ENCODE measurements at places on chromosomes 3 and 15.

GRCh38 chr3:70832834-70833205 lies 520.4 kb upstream of the MDFIC2 start:
- no peak for DNase-seq

GRCh38 chr3:48088056-48088748 lies 72.0 kb upstream of the MAP4 start:
- DNase-seq, result no peak

- no peak for DNase-seq
Measured at GRCh38 chr3:24296441-24297205, 198.0 kb downstream of the THRB start.

- DNase-seq, result no peak
Measured at GRCh38 chr3:33612607-33613006, 105.4 kb downstream of the CLASP2 start.

- DNase-seq, result no peak
Measured at GRCh38 chr15:49637857-49638256, 17.0 kb downstream of the DTWD1 start.

GRCh38 chr3:184160456-184160855 lies 5.3 kb downstream of the DVL3 start:
- DNase-seq, result no peak

DNA sequence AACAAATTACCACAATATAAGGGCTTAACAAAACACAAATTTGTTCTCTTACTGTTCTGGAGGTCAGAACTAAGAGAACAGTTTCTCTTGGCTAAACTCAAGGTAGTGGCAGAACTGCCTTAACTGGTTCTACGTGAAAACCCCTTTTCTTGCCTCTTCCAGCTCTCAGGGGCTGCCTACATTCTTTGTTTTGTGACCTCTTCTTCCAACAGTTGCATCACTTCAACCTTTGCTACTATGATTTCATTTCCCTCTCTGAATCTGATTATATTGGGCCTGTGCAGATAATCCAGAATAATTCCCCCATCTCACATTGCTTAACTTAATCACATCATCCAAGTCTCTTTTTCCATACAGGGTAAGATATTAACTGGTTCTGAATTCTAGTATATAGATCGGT lies 624.6 kb downstream of the ZPLD1 start:
- DNase-seq, result no peak

GRCh38 chr3:13568515-13569028 lies 19.6 kb downstream of the FBLN2 start:
- no peak for DNase-seq

DNA sequence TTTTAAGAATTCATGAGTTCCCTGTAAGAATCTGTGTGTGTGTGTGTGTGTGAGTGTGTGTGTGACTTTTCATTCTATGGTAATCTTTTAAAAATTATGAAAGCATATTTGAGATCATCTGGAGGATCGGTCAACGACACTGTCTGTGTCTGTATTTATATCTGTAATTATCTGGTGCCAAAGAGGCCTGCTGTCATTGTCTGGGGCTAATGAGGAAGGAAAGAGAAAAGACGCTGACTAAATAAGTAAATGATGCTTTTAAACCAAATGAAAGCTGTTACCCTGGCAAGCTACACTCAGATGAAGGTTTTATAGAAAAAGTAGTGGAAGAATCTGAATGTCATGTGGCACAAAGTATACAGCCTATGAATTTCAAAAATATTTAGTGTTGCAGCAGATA lies 439.8 kb downstream of the RBMS3 start:
- DNase-seq, result no peak

GRCh38 chr15:94259863-94260262 lies 28.5 kb downstream of the MCTP2 start:
- DNase-seq, result no peak

- DNase-seq, result no peak
Measured at GRCh38 chr3:153215966-153216365, 53.9 kb downstream of the RAP2B start.

DNA sequence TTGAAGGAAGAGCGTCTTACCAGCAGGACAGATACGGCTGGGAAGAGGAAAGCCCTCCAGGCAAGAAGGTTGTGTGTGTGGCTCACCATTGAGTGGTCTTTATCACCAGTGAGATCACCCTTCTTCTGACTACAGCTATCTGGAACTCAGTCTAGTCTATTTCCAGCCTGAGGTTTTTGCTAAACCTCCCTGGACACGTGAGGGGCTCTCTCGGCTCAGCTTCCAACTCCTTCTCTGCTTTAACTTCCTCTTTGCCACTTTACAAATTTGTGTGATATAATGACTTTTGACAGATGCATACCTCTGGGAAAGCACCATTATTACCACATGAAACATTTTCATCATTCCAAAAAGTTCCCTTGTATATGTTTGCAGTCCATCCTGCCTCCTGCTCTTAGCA lies 15.3 kb upstream of the ROPN1 start:
- DNase-seq, result no peak

DNA sequence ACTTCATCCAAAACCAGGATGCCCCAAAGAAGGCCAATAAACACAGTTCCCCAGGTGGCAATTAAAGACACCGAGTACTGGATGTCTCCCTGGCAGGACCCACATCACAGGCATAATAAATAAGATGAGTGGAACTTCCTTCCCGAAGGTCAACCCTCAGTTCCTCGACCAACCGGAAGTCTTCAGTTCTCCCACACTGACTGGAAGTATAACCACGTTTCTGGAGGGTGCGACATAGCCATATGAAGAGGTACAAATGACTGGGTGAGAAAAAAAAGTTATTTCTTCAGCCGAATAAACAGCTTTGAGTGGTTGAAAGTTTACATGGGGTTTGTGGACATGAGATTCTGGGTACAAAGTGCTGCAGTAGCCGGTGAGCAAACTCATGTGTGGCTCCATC lies 34.6 kb upstream of the MUC13 start:
- DNase-seq, result no peak

DNA sequence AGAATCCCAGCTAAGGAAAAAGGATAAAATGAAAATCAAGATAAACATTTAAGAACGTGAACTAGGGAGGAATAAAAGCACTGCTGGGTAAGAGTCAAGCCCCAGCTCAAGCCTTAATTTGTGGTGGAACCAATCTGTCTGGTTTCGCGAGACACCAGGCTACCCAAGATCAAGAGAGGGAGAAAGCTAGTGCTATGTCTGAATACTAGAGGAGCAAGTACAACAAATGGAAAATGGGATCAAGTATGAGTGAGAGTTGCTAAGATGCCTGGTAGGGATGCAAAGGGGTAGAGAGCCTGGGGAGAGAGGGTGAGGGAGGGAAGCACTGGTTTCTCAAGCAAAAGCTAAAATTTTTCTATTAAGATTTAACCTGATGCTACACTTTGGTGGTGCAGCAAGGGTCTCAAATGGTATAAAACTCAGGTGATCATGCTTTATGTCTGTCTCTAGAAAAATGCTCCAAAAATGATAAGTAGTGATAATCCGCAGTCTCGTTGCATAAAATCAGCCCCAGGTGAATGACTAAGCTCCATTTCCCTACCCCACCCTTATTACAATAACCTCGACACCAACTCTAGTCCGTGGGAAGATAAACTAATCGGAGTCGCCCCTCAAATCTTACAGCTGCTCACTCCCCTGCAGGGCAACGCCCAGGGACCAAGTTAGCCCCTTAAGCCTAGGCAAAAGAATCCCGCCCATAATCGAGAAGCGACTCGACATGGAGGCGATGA lies 1.7 kb upstream of the SETD5 start:
- DNase-seq, result no peak

DNA sequence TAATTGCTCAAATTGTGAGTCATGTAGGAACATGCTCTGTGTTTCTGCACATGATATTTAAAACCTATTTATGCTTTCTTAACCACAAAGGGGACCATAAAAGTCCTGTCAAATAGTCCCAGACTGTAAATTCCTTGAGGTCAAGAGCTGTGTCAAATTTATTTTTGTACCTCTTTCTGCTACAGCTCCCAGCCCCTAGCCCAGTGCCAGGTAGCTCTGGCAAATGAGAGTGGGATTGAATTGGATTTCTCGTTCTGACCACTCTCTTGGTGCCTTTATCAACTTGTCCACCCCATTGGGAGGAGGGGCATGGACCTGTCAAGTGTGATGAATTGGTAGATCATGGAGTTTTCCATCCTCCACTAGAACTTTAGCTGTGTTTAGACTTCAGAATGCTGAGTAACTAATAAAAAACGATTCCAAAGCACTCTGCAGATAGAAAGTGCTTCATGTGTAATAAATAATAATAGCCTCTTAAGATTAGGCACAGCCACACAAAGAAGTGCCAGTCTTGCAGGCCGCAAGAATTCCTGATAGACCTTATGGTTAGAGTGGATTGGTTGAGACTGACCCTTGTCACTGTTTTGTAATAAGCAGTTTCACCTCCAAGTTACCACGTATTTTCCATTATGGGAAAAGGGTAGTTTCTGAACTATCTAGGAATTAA lies 120.4 kb downstream of the LPP start:
- no peak for DNase-seq

- peak; percentile 60 for DNase-seq
Measured at GRCh38 chr3:196969134-196969659, 564 bp upstream of the PIGZ start.

DNA sequence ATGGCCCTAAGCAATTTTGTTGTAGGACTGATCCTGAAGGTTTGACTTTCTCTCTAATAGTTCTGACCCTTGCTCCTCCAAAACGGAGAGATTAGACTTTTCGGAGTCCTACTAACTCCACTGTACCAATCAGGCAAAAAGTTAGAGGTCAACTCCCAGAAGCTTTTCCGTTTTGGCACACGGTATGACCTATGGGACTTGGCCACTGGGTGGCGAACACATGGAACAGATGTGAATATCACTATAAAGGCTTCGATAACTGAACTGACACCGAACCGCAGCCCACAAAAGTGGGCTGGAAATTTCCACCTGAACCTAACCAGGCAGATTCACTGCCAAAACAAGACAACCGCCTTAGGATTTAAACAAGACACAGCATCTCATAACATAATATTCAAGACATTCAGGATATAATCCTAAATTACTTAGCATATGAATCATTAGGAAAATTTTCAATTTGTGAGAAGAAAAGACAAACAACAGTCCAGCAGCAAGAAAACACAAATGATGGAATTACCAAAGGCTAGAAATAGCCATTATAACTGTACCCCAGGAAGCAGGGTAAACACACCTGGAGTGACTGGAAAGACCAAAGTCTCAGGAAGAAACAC lies 12.2 kb upstream of the TM2D3 start:
- no peak for DNase-seq

DNA sequence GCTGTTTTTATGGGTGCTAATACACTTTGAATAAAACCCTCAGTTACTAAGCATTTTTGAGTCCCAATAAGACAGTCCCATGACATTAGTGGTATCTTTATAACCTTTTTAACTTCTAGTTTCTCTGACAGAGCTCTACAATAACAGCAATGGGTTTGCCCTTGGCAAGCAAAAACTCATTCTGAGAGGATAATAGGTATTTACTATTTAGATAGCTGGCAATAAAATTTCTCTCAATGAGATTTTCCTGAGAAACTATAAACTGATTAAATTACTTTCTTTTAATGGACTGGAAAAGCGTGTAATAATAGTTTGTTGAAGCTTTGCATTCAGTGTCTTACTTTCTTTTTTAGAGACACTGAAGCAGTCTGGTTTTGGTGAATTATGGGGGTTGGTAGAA lies 168.0 kb upstream of the MLF1 start:
- DNase-seq, result no peak

- no peak for DNase-seq
Measured at GRCh38 chr3:30644615-30645014, 38.2 kb downstream of the TGFBR2 start.

- DNase-seq, result no peak
Measured at GRCh38 chr3:8629151-8630021, 15.2 kb downstream of the SSUH2 start.

GRCh38 chr3:29552051-29552450 lies 271.2 kb downstream of the RBMS3 start:
- no peak for DNase-seq

GRCh38 chr3:185477316-185477715 lies 21.5 kb downstream of the TMEM41A start:
- no peak for DNase-seq

DNA sequence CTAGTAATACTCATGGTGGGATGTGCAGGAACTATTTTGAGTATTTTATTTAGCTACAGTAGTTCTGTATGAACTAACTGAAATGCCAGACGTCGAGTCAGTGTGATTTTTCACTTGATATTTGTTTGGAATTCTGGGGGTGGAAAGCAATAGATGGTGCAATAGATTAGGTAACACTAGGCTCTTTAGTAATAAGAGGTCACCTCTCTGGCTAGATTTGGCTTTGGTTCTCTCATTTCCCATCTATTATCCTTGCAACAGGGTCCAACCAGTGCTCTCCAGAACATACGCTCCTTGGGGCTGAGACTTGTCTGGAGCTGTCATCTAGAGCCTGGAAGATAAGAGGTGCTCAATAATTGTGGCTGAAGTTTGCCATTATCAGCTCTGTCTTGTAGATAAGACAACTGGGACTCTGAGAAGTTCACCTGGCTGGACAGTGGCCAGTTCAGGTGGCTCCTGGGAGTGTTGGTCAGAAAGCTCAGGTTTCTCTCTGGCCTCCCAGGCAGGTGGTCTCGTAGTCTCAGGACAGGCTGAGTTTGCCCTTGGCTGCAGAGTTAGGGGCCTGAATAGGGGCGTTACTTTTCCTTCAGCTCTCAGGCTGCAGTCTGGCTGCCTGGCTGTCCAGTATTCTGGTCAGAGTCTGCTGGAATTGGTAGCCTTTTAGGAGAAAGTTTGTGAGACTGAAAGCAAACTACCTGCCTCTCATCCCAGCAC lies 277.5 kb upstream of the RGMA start:
- DNase-seq, result no peak

DNA sequence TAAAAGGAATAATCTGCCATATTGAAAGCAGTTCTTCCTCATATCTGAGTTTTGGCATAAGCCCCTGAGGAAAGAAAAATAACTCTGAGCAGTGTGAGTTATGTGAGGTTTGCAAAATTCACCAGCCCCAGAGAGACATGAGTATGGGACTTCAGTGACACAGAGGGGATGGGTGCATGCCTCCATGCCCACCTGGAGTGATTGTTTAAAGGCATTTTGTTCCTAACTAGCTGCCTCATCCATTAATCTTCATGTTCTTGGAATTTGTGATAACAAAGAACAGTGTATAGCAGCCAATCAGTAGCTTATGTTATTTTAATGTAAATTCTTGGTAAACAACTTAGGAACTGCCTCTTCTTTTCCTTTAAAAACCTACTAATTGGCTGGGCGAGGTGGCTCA lies 11.1 kb upstream of the ESYT3 start:
- DNase-seq, result no peak

GRCh38 chr15:29914511-29914926 lies 92.3 kb upstream of the TJP1 start:
- DNase-seq, result no peak

DNA sequence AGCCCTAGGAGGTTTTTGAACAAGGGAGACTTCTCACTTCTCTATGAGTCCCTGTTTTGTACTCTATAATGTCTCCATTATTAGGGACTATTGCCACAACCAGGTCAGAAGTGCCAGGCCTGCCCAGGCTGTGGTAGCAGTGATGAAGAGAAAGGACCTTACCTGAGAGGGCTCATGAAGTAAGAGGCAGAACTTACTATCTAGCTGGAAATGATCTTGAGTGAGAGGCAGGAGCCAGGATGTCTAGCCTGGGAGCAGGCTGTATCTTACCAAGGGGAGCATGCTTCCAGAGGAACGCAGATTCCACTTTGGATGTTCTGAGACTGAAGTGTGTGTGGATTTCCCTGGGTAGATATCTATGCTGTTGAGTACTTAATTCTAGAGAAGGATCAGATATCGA lies 93.3 kb downstream of the RPL39L start:
- DNase-seq, result no peak

- no peak for DNase-seq
Measured at GRCh38 chr15:56739964-56740640, 6.8 kb upstream of the ZNF280D start.

Data from activated CD4-positive, CD25-positive, alpha-beta regulatory T cell treated with anti-CD3 and anti-CD28 coated beads, Interleukin-2, amount 50 U/mL, for 72 hours (primary cell).